ENCODE measurements at places on chromosomes 5 and 9. TPM values are rescaled to one million over a fixed set of nuclear protein-coding genes. Genes with fewer than 3 reads are reported as not detected.

Gene GRAMD2B
- total RNA-seq: 41.4 TPM

Gene PCDHB1
- not detected for total RNA-seq

Gene GFPT2
- 135 TPM for total RNA-seq

Gene ZNF367
- total RNA-seq: 1.6 TPM

Gene PPP3R2
- total RNA-seq: not detected

Gene LIX1
- not detected for total RNA-seq

Gene GMCL2
- not detected for total RNA-seq

Gene EIF4E1B
- total RNA-seq: not detected

Gene FAM174A
- total RNA-seq: 61.8 TPM

Gene SOHLH1
- total RNA-seq: not detected

Gene LEAP2
- total RNA-seq: 1.3 TPM

Gene NR2F1-AS1
- total RNA-seq: 26.5 TPM

Gene TMEFF1
- 1.2 TPM for total RNA-seq

Gene PSIP1
- 89.7 TPM for total RNA-seq

Gene RNF183
- total RNA-seq: not detected

Gene KCNV2
- not detected for total RNA-seq

Gene C5orf52
- not detected for total RNA-seq

Gene TTLL11
- 13.5 TPM for total RNA-seq

Gene MINAR2
- not detected for total RNA-seq

Gene TMEM174
- not detected for total RNA-seq

Gene KCNIP1
- 1.7 TPM for total RNA-seq

Gene MOB3B
- 20.0 TPM for total RNA-seq

Gene TTC33
- 18.8 TPM for total RNA-seq

Gene FOXI1
- not detected for total RNA-seq

Gene GRXCR2
- total RNA-seq: not detected

Gene PSD2
- total RNA-seq: not detected

Gene FRRS1L
- total RNA-seq: 20.9 TPM

Gene FOXE1
- total RNA-seq: not detected

Gene ABLIM3
- 2.4 TPM for total RNA-seq

Gene MACIR
- 4.1 TPM for total RNA-seq

Gene SMU1
- 14.9 TPM for total RNA-seq

Gene SAXO1
- 0.47 TPM for total RNA-seq

Gene CSF1R
- total RNA-seq: 9.8 TPM

Gene RNF224
- 0.92 TPM for total RNA-seq

Gene FAM170A
- total RNA-seq: not detected

Gene DAB2IP
- 26.4 TPM for total RNA-seq

Gene LCN15
- total RNA-seq: not detected

Gene INSL4
- total RNA-seq: not detected

Gene C9orf153
- total RNA-seq: 0.32 TPM

Gene ADAMTS2
- 8.0 TPM for total RNA-seq

Gene STXBP1
- 97.2 TPM for total RNA-seq

Gene SGTB
- total RNA-seq: 9.9 TPM

Gene PCDHA2
- total RNA-seq: 0.36 TPM

Gene IL5
- not detected for total RNA-seq

Gene NUTM2F
- not detected for total RNA-seq

Gene GABRA6
- total RNA-seq: not detected

Gene ARSI
- total RNA-seq: 0.15 TPM

Gene ANKRD55
- not detected for total RNA-seq

Gene ASPN
- total RNA-seq: 1.6 TPM

Gene CCDC192
- total RNA-seq: 0.84 TPM

Gene MELK
- 1.3 TPM for total RNA-seq

Gene STPG3
- not detected for total RNA-seq

Gene CERCAM
- total RNA-seq: 38.1 TPM

Gene MYMK
- not detected for total RNA-seq
